ENCODE measurements at places on chromosomes 12 and 14. TPM values are rescaled to one million over a fixed set of nuclear protein-coding genes. Genes with fewer than 3 reads are reported as not detected.

DNA sequence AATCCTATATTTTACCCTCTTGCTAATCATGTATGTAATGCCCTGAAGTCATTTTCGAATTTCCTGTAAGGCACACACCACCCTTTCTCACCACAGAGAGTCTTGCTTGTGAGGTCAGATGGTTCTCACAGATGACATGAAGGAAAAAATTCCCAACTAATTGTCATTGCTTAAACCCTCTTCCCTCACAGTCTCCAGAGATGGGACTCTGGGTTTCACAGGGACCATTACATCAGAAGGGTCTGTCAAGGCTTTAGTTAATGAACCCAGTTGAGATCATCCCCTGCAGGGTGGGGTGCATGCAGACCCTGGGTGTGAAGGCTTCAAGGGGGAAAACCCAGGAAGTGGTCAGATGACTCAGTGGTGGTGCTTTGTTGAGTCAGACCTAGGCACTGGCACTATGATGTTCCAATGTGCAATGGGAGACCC, 229.6 kb downstream of the BCAT1 start:
- no peak for DNase-seq

GRCh38 chr12:68462803-68463202, 130.6 kb upstream of the MDM1 start:
- DNase-seq, result no peak

DNA sequence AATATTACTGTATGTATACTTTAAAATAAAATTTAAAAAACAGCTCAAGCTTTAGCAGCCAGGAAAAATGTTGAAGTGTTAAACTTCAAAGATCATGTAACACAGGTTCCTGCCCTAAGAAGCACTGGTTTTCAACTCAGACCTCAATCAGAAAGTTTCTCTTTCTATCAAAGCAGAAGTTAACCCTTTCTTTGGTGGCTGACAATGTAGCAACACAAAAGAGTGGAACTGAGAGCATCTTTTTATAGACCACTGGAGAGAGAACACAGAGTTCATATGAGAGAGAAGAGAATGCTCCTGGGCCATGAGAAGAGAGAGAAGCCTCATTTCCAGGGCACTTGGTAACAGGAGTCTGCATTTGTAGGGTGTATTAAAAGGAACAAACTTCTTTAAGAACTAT, 42.2 kb upstream of the KTN1 start:
- no peak for DNase-seq

DNA sequence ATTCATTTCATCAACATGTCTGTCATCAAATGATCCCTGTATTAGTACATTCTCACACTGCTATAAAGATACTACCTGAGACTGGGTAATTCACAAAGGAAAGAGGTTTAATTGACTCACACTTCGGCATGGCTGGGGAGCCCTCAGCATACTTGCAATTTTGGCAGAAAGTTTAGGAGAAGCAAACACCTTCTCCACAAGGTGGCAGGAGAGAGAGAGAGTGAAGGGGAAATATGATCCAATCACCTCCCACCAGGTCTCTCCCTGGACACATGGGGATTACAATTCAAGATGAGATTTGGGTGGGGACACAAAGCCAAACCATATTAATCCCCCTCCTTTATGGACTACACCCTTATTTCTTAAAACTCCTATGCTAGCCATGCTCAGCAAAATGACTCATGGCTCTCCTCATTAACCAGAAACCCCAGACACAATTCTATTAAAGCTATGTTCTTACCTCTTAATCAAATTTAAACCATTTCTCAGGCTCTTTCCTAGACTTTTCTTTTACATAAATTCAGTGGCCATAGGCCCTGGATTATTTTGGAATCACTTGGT, 932.3 kb downstream of the FLRT2 start:
- peak; percentile 18 for DNase-seq

- DNase-seq, result no peak
Measured at GRCh38 chr14:36718216-36718615, 56.6 kb downstream of the PAX9 start.

DNA sequence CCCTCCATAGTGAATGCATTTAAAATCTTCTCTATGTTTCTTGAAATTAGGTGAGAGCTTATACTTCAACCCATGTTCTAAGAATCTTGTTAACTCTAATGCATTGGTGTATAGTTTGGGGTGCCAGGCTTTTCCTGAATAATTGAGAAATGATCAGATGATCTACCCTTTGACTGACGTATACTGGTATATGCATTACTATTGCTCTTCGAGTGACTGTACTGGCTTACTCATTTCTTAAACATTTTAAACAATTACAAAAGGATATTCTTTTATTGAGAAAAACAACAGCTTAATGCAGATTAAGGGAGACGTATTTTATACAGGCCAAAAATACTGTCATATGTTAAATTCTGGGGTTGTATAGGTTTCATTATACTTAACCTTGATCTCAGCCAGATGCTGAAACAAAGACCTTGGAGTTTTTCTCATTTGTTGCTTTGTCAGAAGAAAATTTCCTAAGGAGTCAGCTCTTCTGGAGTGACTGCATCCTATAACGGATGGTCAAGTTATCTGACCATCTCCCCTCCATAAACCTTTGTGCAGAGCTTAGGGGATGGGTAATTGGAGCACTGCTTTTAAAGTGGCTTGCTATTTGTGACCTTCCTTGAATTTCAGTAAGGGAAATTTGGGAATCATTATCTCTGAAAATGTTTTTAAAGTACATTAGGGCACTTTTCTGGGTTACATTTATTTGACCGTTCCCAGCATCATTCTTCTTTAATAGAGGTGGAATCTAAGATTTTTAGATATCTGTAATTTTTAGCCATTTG, 507.6 kb downstream of the PCNX1 start:
- no peak for DNase-seq

- DNase-seq, result no peak
Measured at GRCh38 chr14:28762955-28763326, 3.6 kb upstream of the FOXG1 start.

DNA sequence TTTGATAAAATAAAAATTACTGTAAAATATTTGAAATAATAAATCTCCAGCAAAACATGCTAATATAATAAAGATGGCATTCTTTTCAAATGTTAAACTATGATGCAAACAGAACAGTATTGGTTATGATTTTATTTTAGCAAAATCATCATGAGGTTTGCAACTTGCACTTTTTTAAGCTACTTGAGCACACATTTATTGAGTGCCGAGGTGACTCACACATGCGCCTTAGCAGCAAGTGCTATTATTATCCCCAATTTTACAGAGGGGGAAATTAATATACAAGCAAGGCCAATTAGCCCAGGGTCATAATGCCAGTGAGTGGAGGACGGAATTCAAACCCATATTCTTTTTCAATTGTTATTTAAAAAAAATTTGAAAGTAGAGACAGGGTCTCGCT, 7.3 kb downstream of the DYRK4 start:
- no peak for DNase-seq

DNA sequence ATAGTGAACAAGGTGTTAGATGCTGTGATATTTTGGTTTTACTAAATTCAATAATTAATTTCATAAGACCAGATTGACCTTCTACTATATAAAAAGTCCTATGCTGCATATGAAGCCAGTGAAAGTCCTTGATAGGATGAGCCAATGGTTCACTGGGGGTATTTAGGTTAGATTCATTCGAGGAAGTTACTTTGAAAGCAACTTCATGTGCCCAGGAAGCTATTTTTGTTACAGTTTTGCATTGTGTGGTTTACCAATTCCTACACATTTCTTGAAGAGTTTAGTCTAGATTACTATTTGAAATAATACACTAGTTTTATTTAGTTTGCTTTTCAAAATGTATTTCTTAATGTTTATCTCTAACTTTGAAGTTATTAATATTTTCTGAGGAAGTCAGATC, 58.5 kb upstream of the RMST start:
- no peak for DNase-seq

DNA sequence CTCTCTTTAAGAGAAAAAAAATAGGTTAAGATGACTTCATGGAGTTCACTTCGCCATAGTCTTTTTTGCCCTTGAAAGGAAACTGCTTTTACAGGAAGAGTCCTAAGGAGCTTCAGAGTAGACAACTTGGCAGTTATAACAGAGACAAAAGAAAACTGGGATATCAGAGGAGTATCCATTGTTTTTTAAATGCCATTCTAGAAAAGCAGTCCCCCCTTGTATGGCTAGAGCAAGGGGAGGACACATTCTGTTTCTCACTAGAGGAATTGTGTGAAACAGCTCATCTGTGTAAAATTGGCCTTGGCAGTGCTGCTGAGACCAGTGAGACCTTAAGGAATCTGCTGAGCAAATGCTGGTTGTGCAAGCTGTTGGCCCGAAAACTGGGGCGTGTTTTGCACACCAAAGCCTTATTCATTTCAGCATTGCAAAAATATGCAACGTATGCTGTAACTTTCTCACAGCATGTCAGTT, 128.0 kb downstream of the GPR135 start:
- peak; percentile 34 for DNase-seq

DNA sequence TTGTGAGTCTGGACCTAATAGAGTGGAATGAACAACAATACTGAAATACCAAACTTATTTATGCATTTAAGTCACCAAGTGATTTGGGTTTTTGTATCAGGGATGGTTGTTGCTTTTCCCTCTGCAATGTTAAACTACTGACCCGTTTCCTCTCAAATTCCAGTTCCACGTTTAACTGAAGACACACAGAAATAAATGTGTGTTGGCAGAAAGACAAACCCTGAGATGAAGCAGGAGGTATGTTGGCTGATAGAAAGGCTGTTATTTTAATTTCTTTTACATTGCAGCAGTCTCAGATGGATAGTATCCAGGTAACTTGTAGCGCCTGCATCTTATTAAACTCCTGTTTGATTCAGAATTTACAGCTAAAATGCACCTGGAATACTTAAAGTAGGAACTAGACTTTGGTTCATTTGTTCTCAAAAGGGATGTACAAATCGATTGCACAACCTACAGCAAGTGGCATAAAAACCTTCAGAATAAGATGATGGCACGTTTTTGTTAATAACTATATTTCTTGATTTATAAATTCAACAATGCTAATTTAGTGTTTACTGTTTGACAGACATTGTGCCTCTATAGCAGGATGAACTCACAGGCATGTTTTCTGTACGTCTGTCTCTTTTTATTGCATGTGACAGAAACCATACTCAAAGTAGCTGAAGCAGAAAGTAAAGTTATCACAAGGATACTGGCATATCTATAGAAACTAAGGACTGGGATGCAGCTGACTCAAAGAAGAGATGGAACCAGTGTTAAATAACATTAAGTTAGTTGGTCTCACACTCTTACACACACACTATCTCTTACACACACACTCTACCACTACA, 405.7 kb downstream of the ZFP36L1 start:
- no peak for DNase-seq

DNA sequence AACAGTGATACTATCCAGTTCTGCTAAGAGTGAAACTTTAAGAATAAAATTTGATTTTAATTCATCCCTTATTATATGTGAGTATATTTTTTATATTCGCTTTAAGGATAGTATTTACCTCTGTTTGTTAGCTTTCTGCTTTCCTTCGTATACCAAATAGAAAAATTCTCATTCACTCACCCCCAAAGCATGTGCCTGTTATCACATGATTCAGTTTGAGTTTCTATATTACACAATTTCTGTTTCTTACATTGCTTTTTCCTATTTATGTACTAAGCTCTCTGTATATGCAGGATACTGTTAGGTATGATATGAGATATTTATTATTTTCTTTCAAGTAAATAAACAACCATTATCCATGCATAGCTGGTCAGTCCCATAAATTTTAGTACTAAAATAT, 275.2 kb downstream of the FBXL14 start:
- no peak for DNase-seq

DNA sequence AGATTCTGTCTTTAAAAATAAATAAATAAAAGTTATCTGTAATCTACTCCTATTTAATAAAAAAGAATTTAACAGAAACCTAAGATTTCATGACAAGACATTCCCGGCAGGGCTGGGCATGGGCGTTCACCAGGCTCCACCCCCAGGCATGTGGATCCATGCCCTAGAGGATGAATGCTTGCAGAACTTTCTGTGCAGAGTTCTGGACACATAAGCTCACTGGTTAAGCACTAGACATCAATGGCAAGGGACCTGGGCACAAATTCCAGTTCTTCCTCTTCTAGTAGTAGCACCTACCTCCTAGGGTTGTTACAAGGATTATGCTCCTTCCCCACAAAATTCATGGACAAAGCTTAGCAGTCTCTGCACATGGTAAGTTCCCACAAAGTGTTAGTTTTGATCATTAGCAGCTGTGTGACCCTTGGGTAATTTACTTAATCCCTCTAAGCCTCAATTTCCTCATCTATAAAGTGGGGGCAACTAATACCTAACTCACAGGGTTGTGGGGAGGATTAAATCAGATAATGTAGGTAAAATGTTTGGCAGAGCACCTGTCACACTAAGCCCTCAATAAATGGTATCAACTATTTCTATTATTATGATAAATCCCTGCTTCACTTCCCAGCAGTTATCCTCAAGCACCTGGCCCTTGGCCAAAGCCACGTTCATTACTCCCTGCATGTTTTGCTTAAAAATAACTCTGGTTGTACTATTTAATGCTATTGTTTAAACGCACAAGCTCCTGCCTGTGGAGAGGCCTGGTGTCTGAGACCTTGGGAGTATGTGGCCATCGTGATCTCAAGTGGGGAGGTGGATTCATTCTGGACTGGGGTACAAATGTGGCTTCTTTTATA, 9.8 kb downstream of the GALNT6 start:
- no peak for DNase-seq

GRCh38 chr12:72612171-72612570, 340.0 kb downstream of the TRHDE start:
- no peak for DNase-seq

DNA sequence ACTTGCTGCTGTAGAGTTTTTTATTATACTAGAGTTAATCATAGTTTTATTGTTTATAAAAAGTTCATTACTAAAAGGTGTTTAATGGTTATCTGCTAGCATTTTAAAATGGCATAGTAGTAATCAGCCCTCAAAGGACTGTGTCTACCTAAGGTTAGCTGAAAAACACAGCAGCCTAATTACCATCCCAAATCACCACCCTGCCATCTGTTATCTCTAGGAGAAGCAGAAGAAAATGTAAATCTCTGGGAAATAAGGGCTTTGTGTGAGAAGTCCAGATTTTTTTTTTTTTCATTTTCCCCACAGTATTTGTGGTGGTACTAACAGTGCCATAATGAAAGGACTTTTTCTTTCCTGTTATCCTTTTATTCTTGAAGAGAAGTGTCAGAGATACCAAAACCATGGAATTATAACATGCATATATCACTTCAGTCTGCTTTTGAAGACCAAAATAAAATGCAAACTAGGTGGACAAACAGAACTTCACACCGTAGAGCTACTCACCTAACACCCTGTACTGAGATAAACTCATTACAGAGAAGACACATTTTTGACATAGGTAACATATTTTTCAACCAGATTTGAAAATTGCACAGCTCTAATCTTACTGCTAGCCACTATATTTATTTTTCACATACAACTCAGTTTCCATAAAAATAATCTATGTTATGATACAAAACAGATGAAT, 876.2 kb downstream of the C12orf50 start:
- no peak for DNase-seq

The COX8C gene
- total RNA-seq, result not detected

The ARG2 gene
- 1.3 TPM for total RNA-seq

The DCAF11 gene
- 50.1 TPM for total RNA-seq

The CMKLR1 gene
- total RNA-seq, result 5.5 TPM

The TCL1B gene
- total RNA-seq, result not detected

The TTC5 gene
- total RNA-seq, result 7.9 TPM

The ADAM20 gene
- total RNA-seq, result 0.72 TPM

Measured in pancreas (tissue), 10 donors.